ENCODE measurements at places on chromosomes 11 and 22. TPM values are rescaled to one million over a fixed set of nuclear protein-coding genes. Genes with fewer than 3 reads are reported as not detected.

- peak; percentile 10 for DNase-seq
Measured at GRCh38 chr11:27429761-27430393, 42.7 kb downstream of the LGR4 start.

- no peak for DNase-seq
Measured at GRCh38 chr22:46107089-46107664, 43.1 kb upstream of the PPARA start.

GRCh38 chr11:8805296-8805695 lies 105.7 kb upstream of the AKIP1 start:
- no peak for DNase-seq

DNA sequence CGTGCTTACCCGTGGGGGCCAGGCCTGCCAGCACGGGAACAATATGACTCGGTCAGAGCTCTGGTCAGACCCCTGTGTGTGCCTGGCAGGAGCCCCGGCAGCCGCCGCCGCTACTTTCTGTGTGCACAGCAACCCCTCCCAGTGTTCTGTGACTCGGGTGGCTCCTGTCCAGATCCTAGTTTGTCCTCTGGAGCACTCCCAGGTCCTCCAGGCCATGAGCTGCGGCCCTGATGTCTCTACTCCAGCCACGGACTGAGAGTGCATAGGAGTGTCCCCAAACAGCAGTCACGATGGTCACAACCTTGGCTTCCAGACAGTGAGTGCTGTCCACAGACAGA lies 3.2 kb downstream of the NDUFS8 start:
- DNase-seq, result no peak

GRCh38 chr11:8288166-8288772 lies 24.6 kb upstream of the LMO1 start:
- DNase-seq, result no peak

DNA sequence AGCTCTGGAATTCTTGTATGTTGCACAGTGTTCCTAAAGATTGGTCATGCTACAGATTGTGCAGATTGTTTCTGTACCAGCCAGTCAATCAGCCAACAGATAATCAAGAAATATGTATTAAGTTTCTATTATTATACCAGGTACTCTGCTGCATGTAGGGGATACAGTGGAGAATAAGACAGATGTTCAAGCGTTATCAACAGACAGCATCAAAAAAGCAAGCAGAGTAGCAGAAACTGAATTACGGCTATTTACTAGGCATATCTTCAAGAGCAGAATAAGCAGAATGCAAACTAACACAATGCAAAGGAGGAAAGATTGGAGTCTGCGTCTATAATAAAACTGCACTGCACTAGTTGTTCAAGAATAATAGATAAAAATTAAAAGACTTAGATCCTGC lies 278.6 kb downstream of the ETS1 start:
- no peak for DNase-seq

- DNase-seq, result no peak
Measured at GRCh38 chr22:49655168-49655812, 172.4 kb downstream of the BRD1 start.

Gene NOX4
- 59.8 TPM for total RNA-seq

Gene TRIM51
- total RNA-seq, result not detected

Gene OR6A2
- 0.17 TPM for total RNA-seq

All from dermis blood vessel endothelial cell (primary cell).